ENCODE measurements at places on chromosomes 6 and 20.
A peak's percentile ranks its signal among the peaks of the same experiment; 100 is the strongest.

DNA sequence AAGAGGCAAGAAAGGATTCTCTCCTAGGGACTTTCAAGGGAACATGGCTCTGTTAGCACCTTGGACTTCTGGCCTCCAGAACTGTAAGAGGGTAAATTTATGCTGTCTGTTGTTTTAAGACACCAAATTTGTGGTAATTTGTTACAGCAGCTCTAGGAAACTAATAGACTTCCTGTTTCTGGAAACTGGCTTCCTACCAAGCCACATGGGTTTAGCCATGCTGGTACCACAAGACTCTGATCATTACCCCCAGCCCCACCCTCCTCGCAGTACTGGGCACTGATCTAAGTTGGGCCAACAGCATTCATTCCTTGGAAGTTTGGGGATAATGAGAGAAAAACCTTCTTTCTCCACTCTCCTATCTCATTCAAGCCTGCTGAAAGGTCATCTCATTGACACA, 109.5 kb upstream of the SMLR1 start:
- H3K27ac ChIP-seq: no peak overlapping the region
- H3K27me3 ChIP-seq: peaks cover 4% of the 10 kb centered on the region
- no peak overlapping the region for H3K4me3 ChIP-seq
- peaks cover 27% of the 10 kb centered on the region for H3K4me1 ChIP-seq

- peaks cover 28% of the 10 kb centered on the region for H3K27me3 ChIP-seq
- DNase-seq: no peak
- H3K4me3 ChIP-seq: no peak overlapping the region
These were observed 121.6 kb downstream of the DHX35 start for GRCh38 chr20:39083761-39084160.

GRCh38 chr6:130293800-130294199, 71.0 kb upstream of the SAMD3 start:
- H3K27ac ChIP-seq: no peak overlapping the region
- H3K27me3 ChIP-seq: no peaks in the 10 kb centered on the region
- peak; percentile 19 for DNase-seq
- H3K4me1 ChIP-seq: no peaks in the 10 kb centered on the region
- H3K4me3 ChIP-seq: no peak overlapping the region
- no peaks in the 10 kb centered on the region for H3K36me3 ChIP-seq

DNA sequence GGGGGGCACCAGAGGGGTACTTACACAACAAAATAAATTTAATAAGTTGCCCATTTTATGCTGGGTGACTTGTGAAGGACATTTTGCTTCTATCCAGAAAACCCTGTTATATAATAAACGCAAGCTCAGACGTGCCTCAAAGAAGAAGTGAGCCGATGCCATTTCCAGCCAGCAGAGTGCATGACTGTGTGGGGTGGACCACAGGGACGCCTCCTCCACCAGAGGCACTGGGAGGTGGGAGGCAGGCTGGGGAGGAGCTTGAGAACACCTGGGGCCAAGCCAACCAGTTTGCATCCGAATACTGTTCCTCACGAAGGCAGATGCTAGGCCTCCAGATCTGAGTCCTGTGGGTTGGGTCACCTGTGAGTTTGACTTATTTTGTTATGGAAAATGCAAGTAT, 363.8 kb downstream of the RNGTT start:
- no peak overlapping the region for H3K4me3 ChIP-seq
- peaks cover 4% of the 10 kb centered on the region for H3K4me1 ChIP-seq
- DNase-seq: no peak
- H3K27ac ChIP-seq: no peak overlapping the region

DNA sequence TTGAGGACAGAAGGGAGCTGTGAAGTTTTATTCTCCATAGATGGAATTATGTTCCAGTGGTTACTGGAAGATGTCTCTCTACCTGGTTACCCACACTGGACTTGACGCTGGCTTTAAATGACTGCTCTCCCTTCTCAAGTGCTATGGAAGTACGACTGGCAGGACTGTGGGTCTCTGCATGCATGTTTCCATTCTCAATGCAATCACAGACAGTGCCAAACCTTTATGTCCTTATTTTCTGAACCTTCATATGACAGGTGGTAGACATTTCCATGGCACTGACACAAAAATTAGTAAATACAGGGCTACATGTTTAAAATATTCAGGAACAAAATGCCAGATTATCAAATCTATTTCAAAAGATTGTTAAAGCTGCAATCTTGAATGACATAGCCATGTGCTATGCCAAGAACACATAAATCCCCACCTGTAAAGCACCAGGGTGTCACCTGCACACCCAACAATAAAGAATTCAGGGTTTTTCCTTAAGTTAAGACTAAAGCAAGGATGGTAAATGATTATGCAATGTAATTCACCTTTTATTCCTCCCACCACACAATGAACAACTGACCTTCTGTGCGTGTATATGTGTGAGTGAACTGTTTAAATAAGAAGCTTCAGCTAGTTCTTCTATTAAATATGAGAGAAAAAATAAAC, 153.3 kb upstream of the ENPP5 start:
- H3K27me3 ChIP-seq: no peaks in the 10 kb centered on the region
- H3K36me3 ChIP-seq: no peaks in the 10 kb centered on the region
- H3K27ac ChIP-seq: no peak overlapping the region

GRCh38 chr6:41548098-41548840, 2.1 kb downstream of the FOXP4 start:
- DNase-seq: no peak
- H3K4me1 ChIP-seq: peaks cover 82% of the 10 kb centered on the region
- peak overlapping the region; percentile 98 for H3K4me3 ChIP-seq

GRCh38 chr6:41976794-41977484, 35.3 kb upstream of the CCND3 start:
- H3K27me3 ChIP-seq: no peaks in the 10 kb centered on the region
- DNase-seq: no peak
- H3K4me3 ChIP-seq: no peak overlapping the region
- H3K4me1 ChIP-seq: no peaks in the 10 kb centered on the region
- no peak overlapping the region for H3K27ac ChIP-seq
- H3K36me3 ChIP-seq: no peaks in the 10 kb centered on the region

GRCh38 chr20:57664476-57664875, 44.2 kb upstream of the ZBP1 start:
- no peaks in the 10 kb centered on the region for H3K36me3 ChIP-seq
- no peak for DNase-seq
- no peak overlapping the region for H3K4me3 ChIP-seq
- H3K27ac ChIP-seq: no peak overlapping the region
- H3K27me3 ChIP-seq: peaks cover 6% of the 10 kb centered on the region
- H3K4me1 ChIP-seq: peaks cover 36% of the 10 kb centered on the region

- no peak overlapping the region for H3K27ac ChIP-seq
- H3K4me1 ChIP-seq: peaks cover 26% of the 10 kb centered on the region
- no peaks in the 10 kb centered on the region for H3K36me3 ChIP-seq
- no peak overlapping the region for H3K4me3 ChIP-seq
- peaks cover 14% of the 10 kb centered on the region for H3K27me3 ChIP-seq
These were observed 31.9 kb downstream of the NTSR1 start for GRCh38 chr20:62740286-62741141.

GRCh38 chr6:52155791-52156576, 30.2 kb upstream of the IL17A start:
- peaks cover 7% of the 10 kb centered on the region for H3K27me3 ChIP-seq
- H3K4me1 ChIP-seq: peaks cover 4% of the 10 kb centered on the region
- no peak for DNase-seq
- peak overlapping the region; percentile 24 for H3K27ac ChIP-seq

DNA sequence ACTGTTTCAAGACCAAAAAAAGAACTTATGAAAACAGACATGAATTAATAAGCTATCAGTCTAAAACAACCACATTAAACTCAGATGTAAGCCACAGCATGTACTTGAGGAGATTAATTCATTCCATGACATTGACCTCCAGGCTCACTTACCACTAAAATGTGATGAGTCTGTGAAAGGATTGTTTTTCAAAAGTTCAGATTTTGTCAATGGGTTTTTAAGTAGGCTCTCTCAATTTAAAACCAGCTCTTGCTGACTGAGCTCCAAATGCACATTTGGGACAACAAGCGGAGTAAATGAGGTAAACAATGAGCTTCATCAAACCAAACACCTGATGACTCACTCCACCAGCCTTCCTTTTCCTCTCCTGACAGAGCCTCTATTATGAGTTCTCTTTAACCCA, 197.0 kb downstream of the SIM1 start:
- H3K27ac ChIP-seq: no peak overlapping the region
- no peaks in the 10 kb centered on the region for H3K27me3 ChIP-seq
- DNase-seq: no peak
- no peak overlapping the region for H3K4me3 ChIP-seq
- H3K36me3 ChIP-seq: peaks cover 4% of the 10 kb centered on the region

DNA sequence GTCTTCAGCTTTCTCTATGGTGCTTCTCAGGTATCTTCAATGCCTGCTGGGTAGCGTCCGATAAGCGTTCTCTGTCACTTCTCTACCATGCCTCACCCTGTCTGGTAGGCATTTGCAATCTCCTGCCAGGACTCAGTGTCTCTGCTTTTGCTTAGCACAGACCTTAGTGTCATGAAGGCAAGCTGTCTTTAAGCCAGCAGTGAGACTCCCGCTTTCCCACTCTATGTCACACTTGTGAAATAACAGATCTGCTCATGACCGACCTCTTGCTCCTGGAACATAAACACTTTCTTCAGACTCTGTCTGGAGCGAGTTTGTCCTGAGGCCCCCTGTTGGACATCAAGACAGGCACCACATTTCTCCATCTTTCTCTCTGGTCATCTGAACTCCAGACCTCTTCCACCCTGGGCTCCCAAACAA, 17.0 kb downstream of the ADGRB3 start:
- peaks cover 12% of the 10 kb centered on the region for H3K4me1 ChIP-seq
- no peaks in the 10 kb centered on the region for H3K36me3 ChIP-seq
- H3K27ac ChIP-seq: no peak overlapping the region
- no peaks in the 10 kb centered on the region for H3K27me3 ChIP-seq
- no peak for DNase-seq
- H3K4me3 ChIP-seq: no peak overlapping the region

DNA sequence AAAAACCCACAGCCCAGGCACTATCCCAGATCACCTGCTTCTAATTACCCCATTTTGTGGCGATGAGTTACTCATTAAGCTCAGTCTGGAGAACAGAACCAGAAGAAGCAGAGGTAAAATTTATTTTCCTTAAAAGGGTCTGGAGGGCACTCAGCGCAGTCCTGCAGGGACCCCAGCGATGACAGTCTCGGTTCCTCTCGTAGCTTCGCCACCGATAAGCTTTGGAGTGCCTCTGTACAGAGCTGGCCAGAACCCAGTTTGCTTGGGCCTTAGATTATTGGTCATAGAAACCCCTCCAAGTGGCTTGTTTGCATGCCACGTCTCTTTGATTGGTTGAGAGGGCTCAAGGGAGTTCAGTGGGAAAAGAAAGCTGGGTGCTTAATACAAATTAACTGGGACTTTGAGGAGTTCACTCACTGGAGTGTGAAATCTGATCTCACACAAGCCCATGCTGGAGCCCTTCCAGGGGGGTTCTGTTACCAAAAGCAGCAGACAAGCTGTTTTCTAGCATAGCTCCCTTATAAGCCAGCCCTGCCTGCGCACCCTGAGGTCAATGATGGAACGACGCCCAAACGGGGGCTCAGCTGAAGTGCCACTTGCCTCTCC, 158.5 kb upstream of the ARID1B start:
- H3K27ac ChIP-seq: no peak overlapping the region
- peaks cover 9% of the 10 kb centered on the region for H3K36me3 ChIP-seq
- peaks cover 46% of the 10 kb centered on the region for H3K4me1 ChIP-seq
- no peaks in the 10 kb centered on the region for H3K27me3 ChIP-seq

DNA sequence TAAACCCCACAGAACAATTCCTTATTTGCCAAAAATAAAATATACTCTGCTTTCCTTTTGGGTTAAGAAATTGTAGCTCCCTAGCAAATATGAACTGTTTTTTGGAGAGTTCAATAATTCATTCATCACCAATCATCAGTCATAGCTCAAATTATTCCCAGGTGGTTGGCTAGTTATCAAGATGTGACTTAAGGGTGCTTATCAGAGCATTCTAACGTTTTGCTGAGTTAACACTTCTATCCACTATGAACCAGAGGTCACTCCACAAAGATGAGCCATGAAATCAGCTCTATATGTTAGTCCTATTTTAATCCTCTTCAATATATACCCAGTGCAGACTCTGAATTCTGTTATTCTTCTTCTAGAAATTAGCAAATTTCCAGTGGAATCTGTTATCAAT, 379.1 kb downstream of the TENT5A start:
- no peaks in the 10 kb centered on the region for H3K36me3 ChIP-seq
- DNase-seq: no peak
- peaks cover 6% of the 10 kb centered on the region for H3K27me3 ChIP-seq
- no peak overlapping the region for H3K27ac ChIP-seq
- H3K4me1 ChIP-seq: no peaks in the 10 kb centered on the region

- no peaks in the 10 kb centered on the region for H3K4me1 ChIP-seq
- no peak overlapping the region for H3K27ac ChIP-seq
- peaks cover 54% of the 10 kb centered on the region for H3K27me3 ChIP-seq
- DNase-seq: no peak
These were observed 53.1 kb upstream of the FAM83D start for GRCh38 chr20:38873050-38873581.

GRCh38 chr6:86723729-86724128, 213.6 kb upstream of the HTR1E start:
- no peak for DNase-seq
- H3K27me3 ChIP-seq: peaks cover 3% of the 10 kb centered on the region
- no peak overlapping the region for H3K27ac ChIP-seq
- H3K4me1 ChIP-seq: no peaks in the 10 kb centered on the region

DNA sequence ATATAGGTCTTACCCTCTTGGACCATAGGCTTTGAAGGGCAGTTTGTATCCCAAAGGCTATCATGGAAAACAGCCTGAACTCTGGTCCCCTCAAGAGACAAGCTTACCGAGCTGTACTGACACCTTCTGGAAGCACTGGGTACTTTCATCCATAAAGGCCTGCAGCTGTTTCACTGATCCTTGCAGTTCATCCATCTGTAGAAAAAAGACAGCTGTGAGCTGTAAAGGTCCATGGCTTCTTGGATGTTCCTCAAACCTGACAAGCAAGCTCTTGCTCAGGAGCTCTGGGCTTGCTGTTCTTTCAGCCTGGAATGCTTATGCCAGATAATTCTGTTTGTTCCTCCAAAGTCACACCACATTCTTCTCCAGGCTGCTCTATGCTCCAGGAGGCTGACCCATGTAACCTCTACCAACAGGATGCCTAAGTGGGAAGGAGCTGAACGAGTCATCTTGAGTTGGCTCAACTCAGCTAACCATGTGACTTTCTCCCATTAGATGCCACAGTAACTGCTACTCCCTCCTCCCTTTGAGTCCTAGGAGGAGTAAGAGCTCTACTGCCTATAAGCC, 8.8 kb upstream of the NDRG3 start:
- H3K27ac ChIP-seq: no peak overlapping the region
- H3K4me1 ChIP-seq: no peaks in the 10 kb centered on the region
- H3K36me3 ChIP-seq: peaks cover 30% of the 10 kb centered on the region
- no peak overlapping the region for H3K4me3 ChIP-seq
- DNase-seq: peak; percentile 46
